Stimulated activated CD8-positive, alpha-beta memory T cell treated with anti-CD3 and anti-CD28 coated beads, Interleukin-7, amount 100 ng/mL, for 4 hours (primary cell): ENCODE measurements at places on chromosomes 5 and 9.

GRCh38 chr9:105479846-105480245 lies 32.0 kb downstream of the FSD1L start:
- DNase-seq, result no peak

DNA sequence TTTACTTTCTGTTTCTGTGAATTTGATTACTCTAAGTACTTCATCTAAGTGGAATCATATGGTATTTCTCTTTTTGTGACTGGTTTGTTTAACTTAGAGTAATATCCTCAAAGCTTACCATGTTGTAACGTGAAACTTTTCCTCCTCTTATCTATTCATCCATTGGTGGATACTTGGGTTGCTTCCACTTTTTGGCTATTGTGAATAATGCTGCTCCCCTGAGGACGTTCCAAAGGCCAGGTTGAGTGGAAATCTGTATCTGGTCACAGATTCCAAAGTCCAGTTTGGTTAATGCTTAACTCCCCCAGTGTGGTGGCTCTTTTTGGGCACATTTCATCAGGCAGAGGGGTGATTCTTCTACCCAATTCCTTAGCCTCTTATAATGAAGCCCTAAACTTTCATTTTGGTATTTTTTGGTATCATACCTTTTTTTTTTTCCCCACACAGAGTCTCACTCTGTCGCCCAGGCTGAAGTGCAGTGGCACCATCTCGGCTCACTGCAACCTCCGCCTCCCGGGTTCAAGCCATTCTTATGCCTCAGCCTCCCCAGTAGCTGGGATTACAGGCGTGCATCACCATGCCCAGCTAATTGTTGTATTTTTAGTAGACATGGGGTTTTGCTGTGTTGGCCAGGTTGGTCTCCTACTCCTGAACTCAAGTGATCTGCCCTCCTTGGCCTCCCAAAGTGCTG lies 65.4 kb downstream of the CMYA5 start:
- DNase-seq, result no peak

DNA sequence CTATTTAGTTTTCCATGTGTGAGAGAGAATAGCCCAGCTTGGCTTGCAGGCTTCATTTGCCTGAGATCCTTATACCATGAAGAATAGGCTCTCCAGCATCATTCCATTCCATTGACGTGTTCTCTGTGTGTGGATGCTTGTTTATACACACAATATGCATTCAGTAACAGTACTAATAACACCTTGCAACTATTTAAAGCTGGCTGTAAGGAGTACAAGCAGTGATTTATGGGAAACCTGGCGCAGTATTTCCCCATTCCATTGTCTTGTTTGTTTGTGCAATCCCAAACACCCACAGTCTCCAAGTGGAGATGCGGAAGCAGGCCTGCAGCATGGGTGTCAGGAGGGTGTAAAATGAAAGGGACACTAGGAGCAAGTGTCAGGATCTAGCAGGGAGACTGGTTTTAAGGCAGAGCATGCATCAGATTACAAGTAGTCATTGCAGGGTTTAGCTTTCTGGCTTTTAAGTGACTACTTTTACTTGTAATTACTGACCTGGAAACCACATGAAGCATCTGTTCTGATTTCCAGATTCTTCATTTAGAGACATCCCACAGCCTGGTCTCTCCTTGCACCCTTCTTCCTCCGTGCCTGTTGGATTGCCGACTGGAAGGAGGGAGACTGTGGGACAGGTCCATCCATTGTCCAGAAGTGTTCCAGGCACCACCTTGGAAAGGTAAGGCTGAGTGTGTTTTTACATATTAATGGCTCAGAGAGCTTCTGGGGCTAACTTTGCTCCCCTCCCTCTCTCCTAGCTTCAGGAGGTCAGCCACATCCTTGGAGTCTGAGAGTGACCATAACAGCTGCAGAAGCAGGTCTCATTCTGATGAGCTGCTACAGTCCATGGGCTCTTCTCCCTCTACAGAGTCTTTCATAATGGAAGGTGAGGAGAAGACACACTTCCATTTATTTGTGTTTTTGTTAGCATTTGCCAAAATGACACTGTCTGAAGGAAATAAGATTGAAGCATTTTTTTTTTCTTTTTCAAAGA lies 241.6 kb downstream of the ARHGEF28 start:
- no peak for DNase-seq

DNA sequence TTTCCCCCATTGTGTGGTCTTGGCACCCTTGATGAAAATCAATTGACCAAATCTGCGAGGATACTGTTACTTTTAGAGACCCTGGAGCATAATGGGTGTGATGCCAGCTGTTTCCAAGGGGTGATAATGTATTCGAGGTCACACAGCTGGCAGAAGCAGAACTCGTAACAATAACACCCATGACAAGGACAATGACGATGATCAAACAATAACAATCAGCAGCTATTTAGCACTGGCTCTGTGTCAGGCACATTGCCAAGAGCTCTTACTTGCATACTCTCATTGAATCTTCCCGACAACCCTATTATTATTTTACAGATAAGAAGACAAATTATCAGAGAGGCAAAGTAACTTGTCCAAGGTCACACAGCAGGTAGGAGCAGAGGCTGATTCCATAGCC lies 223.7 kb upstream of the MSX2 start:
- DNase-seq, result no peak

DNA sequence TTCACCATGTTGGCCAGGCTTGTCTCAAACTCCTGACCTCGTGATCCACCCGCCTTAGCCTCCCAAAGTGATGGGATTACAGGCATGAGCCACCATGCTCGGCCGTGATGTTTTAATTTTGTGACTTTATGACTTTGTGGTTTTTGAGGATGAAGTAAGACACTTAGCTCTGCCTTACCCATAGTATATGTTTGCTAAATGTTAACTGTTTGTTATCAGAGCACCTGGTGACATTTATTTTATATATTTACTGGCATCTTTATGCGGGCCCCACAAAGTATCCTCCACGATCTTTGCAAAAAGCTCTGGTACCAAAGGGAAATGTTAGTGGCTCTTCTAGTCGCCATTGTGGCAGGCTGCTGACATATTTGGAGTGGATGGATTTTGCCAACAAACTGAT lies 6.7 kb downstream of the SLC23A1 start:
- no peak for DNase-seq

DNA sequence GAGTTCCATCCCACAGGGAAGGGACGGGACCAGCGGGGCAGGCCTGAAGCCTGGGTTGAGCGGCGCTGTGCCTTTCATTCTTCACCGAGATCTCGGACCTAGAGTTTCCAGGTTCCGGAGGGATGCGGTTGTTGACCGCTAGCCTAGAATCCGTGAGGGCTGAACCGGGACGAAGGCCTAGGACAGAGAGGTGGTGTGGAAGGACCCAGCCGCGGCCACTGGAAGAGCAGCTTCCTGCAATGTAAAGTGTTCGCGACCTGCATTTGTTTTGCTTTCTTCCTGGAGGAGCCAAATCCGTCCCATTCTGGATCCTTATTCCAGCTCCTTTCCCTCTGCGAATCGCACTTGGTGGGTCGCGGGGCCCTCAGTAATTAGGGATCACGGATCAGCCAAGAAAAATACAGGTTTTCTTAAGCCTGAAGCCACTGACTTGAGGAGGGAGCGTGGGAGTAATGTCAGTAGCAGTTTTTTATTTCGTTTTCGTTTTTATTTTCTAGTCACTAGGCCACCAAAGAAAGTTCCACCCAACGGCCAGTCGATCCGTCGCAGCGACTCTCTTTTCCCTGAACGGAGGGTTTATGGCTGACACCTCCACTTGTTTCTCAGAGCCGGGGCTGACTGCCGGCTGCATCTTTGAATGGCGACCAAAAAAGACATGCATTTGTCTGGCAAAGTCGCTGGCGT lies 48.6 kb downstream of the ANXA2R start:
- no peak for DNase-seq

GRCh38 chr9:4382722-4383317 lies 83.0 kb upstream of the GLIS3 start:
- DNase-seq, result no peak

DNA sequence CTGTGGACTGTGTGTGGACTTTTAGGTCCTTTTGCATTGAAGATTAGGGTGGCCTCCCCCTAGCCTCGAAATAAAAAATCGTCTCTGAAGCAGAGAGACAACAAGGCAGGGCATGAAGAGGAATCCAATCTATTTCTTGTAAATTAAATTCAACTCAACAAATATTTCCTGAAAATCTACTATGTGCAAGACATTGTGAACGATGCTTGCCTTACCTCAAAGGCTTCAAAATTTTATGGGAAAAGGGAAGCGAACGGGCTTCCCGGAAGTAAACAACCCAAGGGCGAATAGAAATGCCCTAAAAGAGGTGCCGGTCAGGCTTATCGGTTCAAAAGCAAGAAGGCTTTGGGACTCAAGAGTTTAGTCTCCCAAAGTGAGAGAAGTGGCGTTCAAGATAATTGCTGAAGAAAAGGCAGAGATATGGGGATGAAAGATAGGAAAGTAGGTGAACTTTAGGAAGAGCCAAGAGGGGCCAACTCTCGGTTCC lies 525 bp downstream of the KIF24 start:
- no peak for DNase-seq

DNA sequence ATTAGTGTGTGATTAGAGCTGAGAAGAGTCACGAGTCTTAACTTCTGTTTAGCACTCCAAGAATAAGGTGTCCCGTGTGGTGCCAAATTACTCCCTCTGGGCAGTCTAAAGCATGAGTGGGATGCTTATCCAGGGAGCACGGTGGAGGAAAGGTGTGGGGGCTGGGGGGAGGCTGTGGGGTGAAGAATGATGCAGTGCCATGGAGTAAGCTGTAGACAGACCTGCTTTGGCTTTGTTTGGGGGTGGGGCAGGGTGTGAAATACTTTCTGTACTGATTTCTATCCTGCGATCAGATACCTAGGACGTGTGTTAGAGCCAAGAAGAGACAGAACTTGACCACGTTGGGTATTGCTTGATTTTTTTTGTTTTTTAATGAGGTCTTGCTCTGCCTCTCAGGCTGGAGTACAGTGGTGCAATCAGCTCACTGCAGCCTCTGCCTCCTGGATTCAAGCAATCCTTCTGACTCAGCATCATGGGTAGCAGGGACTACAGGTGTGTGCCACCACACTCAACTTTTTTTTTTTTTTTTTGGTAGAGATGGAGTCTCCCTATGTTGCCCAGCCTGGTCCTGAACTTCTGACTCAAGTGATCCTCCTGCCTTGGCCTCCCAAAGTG lies 232.8 kb downstream of the MAN2A1 start:
- no peak for DNase-seq

- DNase-seq, result no peak
Measured at GRCh38 chr5:137015540-137016116, 483.5 kb downstream of the SPOCK1 start.

DNA sequence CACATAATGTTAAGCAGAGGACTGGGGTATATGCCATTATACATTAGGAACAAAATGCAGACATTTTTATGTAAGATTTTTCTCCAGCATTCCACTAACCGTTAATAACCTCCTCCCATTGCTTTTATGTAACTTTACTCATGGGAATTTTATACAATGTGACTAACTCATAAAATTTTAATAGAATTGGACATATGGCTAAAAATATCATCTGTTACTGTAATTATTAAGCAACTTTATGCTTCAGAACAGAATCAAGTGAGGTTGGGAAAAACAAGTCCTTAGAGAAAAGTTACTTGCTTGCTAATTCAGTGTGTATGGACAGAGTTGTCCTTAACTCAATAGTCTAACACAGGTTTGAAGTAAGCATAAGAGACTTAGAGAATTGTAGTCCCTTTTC lies 54.8 kb upstream of the PCSK1 start:
- no peak for DNase-seq

GRCh38 chr9:2936221-2936620 lies 92.3 kb upstream of the PUM3 start:
- DNase-seq, result no peak

GRCh38 chr9:105297442-105298075 lies 53.1 kb downstream of the SLC44A1 start:
- DNase-seq, result no peak

DNA sequence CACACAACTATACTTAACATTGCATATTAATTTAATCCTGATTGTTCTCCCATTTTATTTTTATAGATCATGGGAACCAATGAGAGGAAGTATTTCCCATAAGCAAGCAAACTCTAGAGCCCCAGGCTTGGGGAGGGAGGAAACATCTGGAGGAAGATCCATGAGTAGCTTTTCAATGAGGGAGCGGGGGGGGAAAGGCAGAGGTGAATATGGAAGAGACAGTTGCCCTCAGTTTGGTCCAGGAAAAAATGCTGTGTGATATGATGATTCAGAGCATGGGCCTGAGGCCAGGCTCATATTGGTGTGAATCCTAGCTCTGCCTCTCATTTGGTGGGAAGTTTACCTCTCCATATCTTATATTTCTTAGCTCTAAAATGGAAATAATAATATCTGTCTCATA lies 42.2 kb upstream of the ALDOB start:
- DNase-seq, result no peak

DNA sequence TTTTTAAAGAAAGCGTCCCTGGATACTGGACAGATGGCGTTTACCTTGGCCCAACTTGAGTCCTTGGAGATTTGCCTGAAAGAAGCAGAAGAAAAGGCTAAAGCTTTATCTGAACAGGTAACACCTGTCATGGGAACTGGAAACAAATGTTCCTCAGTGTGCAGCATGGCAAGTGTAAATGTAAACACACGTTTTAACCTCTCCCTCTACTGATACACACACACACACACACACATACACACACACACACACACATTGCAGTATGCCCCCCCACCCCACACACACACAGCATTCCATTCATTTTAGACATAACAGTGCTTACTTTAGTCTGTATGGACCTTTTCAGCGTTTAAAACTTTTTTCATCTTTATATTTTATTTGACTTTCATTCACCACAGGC lies 51.1 kb downstream of the CCDC192 start:
- DNase-seq, result no peak

- DNase-seq, result peak; percentile 5
Measured at GRCh38 chr9:124659099-124659659, 111.9 kb downstream of the NR6A1 start.

DNA sequence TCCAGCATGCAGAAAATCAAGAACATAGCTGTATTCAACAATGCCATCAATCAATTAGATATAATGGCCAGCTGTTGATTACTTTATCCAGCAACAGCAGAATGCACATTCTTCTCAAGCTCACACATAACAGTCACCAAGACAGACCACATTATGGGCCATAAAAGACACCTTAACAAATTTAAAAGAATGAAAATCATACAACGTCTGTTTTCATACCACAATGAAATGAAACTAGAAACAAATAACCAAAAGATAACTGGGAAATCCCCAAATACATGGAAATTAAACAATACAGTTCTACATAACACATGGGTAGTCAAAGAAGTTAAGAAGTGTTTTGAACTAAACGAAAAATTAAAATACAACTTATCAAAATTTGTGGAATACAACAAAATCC lies 130.9 kb upstream of the GNA14 start:
- DNase-seq, result no peak

- DNase-seq, result no peak
Measured at GRCh38 chr5:97553604-97554452, 370.8 kb upstream of the RIOK2 start.

DNA sequence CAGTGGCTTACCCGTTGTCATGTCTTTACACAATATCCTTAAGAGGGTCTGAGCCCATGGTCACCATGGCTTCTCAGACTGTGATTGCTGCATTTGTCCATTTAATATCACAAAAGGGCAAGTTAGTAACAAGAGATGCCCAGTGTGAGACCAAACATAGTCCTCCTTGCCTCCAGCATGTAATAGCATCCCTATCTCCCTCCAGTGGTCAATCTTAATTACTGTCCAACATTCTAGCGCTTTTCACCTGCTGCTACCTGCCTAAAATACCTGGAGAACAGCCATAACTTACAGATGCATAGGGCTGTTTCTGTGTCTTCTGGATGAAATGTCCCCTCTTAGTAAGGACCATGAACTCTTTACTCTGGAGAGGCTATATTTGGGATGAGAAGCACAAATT lies 267.2 kb upstream of the DAB2 start:
- no peak for DNase-seq

GRCh38 chr5:175415303-175415702 lies 28.7 kb downstream of the DRD1 start:
- no peak for DNase-seq

- no peak for DNase-seq
Measured at GRCh38 chr9:30723656-30724055, 1660.8 kb upstream of the ACO1 start.
